Stimulated activated CD4-positive, alpha-beta T cell treated with anti-CD3 and anti-CD28 coated beads, Interleukin-15, amount 100 ng/mL, for 1 hour (primary cell): ENCODE measurements at places on chromosomes 3 and 15.
A peak's percentile ranks its signal among the peaks of the same experiment; 100 is the strongest.

DNA sequence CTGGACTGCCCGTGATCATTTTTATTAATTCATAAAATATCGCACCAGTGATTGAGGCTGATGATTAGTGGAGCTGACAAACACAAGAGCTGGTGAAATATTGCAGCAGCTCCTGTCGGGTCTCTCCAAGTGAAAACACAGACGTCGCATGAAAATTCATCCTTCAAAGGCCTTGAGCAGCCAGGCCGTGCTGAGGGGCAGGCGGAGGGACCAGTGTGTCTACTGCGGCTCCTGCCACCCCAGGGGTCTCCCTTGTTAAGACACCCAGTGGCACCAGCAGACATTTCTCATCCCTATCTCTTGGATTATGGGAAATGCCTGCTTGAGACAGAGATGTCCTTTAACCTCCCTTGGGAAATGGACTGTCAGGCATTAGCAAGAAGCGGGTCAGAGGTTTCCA lies 289.4 kb upstream of the TLE3 start:
- DNase-seq = no peak

GRCh38 chr3:118974356-118975097 lies 60.1 kb downstream of the IGSF11 start:
- DNase-seq = no peak

DNA sequence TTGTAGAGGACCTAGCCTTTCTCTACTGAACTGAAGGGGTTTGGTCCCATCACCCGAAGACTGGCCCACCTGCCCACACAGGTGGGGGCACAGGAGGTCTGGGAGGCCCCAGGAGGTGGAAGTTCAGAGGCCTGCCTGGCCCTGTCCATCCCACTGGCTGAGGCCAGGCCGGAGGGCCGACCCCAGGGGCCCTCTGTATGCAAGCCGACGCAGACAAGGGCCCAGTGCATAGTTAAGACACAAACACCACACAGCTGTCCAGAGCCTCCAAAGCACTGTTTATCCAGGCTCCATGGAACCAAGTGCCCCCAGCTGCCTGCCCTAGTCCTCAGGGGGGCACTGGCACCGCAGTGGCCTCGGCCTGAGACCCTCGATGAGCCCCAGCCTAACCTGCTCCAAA lies 26.7 kb downstream of the SNX33 start:
- no peak for DNase-seq

- no peak for DNase-seq
Measured at GRCh38 chr15:71109130-71109529, 6.1 kb upstream of the THSD4 start.

DNA sequence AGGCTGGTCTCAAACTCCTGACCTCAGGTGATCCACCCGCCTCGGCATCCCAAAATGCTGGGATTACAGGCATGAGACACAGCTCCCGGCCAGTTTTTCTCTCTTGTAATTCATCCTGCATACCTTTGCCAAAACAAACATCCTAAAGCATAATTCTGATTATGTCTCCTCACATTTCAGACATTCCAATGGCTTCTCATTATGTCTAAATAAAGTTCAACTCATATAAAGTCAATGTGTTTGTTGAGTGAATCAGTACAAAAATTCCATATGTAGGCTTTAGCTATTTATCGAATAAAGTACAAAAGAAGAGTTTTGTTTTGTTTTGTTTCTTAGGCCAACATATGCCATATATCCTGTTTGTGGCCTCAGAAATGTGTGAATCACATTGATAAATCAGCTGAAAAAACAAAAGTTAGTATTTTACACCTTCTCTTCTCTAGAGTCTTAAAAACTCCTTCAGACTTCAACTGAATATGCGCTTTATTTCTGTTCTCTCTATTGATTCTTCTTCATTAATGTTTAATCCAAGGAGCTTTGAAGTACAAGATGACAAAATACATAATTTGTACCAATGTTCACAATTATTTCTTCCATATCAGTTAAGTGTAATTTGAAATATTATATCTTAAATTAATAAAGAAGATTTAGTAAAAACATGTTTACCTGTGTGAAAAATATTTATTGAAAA lies 165.8 kb downstream of the MECOM start:
- no peak for DNase-seq

DNA sequence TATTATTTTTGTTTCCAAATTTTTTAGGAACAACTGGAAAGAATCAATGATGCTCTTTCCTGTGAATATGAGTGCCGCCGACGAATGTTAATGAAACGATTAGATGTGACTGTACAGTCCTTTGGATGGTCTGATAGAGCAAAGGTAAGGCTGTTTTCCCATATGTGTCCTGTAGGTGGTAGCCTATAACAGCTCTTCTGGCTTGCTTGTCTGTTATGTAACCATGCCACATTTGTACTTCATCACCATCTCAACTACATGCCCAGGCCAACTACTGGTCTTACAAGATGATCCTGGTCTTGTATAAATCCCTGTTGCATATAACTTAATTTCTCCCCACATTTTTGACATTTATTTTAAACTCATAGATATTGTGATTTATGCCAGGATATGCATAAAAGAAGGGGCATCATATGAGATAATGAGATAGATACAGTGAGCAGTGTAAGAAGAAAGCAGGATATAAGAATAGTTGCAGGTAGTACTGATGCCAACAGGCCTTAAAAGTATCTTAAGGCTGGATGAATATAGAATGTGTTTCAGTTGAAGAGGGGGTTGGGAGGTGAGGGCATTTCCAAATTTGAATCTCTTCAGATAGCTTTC lies 20.3 kb downstream of the FAM98B start:
- no peak for DNase-seq

DNA sequence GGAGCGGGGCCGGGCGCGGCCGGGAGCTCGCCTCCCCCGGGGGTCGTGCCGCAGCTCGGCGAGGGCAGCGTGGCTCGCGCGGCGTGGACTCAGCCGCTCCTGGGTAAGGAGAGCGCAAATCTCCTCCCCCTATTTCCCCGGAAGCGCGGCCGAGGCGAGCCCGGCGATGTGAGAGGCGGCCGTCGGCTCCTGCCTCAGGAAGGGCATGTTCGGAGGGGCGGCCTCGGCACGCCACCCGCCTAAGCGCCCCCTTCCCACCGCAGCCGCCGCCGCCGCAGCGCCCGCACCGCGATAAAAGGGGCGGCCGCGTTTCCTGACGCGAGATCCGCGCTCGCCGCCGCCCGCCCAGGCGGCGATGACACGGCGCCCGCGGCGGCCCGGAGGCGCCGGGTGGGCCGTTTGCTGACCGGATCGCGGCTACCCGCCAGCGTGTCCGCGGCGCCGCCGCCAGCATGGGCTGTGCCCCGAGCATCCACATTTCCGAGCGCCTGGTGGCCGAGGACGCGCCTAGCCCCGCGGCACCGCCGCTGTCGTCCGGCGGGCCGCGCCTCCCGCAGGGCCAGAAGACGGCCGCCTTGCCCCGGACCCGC lies at the start of gene PDE8A:
TSS of gene PDE8A (plus strand) at position 146 of the 590 bp plus-strand sequence. CDS start at position 453, 307 bp downstream.
- peak; percentile 25 for DNase-seq
